ENCODE measurements at places on chromosomes 7 and 10.
A peak's percentile ranks its signal among the peaks of the same experiment; 100 is the strongest.

GRCh38 chr7:2864999-2865670, 21.0 kb upstream of the GNA12 start:
- peak; percentile 58 for DNase-seq

- DNase-seq: no peak
Observed at GRCh38 chr10:48633381-48634197, 28.7 kb upstream of the ARHGAP22 start.

DNA sequence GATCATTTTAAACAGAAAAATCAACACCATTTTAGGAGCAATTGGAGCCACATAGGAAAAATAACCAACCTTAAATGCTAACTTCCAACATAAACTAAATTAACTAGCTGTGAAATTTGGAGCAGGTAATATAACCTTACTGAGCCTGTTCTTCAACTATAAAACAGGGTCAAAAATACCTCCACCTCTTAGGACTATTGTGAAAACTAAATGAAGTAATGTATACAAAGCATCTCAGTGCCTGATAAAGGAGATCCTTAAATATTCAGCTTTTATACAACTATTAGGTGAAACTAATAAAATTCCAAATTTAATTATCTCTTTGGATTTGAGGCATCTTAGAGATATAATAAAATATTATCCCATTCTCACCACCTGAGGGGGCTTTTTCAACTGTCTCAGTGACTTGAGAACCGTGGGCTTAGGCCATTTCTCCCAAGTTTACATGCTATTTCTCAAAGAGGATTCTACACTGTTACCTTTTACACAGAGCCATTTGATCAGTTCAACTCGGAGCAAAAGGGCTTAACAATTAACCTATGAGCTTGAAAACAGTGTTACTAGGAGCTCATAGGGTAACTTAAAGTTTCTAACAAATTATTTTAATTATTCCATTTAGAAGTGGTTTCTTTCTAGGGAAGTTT, 165.0 kb upstream of the ASAH2 start:
- DNase-seq: no peak

DNA sequence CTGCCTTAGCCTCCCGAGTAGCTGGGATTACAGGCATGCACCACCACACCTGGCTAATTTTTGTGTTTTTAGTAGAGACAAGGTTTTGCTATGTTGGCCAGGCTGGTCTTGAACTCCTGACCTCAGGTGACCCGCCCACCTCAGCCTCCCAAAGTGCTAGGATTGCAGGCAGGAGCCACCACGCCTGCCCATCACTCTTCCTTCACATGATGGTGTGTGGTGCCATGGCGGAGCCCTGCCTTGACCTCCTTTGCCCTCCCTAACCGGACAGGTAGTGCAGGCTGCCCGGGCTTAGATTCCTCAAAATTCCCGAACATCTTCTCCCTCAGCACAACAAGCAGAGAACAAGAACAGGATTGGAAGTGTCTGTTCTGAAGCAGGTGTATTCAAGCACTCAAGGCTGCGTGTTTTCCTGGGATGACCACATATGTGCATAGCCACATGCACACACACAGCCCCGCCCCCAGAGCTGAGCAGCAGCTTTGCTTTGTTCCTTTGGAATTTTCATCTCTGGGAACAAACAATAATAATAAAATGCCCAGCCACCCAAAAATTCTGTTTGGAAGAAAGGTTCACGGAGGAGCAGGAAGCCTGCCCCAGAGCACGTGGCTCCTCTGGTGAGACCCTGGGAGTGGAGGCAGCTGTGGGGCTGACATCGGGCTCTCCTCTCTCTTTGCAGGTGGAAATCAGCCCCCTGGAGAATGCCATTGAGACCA, 131.3 kb upstream of the NPS start:
- no peak for DNase-seq

GRCh38 chr7:94289071-94289470, 105.6 kb upstream of the COL1A2 start:
- peak; percentile 88 for DNase-seq

GRCh38 chr10:98980353-98980752, 255.3 kb downstream of the HPSE2 start:
- no peak for DNase-seq

DNA sequence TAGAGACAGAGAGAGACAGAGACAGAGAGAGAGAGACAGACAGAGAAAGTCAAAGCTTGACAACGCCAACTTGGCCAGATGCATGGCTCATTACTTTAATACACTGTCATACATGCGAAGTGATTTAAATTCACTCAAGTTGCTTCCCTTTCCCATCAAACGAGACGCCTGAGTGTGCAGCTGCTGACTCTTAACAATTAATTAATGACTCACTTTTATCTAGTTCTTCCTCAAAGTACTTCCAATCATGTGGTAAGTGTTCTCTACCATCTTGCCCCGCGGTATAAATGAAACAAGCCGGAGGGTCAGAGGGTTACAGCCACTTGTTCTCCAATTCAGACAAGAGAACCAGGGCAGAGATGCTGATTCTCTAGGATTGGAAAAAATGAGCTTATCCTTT, 90.8 kb downstream of the SFMBT2 start:
- DNase-seq: no peak

DNA sequence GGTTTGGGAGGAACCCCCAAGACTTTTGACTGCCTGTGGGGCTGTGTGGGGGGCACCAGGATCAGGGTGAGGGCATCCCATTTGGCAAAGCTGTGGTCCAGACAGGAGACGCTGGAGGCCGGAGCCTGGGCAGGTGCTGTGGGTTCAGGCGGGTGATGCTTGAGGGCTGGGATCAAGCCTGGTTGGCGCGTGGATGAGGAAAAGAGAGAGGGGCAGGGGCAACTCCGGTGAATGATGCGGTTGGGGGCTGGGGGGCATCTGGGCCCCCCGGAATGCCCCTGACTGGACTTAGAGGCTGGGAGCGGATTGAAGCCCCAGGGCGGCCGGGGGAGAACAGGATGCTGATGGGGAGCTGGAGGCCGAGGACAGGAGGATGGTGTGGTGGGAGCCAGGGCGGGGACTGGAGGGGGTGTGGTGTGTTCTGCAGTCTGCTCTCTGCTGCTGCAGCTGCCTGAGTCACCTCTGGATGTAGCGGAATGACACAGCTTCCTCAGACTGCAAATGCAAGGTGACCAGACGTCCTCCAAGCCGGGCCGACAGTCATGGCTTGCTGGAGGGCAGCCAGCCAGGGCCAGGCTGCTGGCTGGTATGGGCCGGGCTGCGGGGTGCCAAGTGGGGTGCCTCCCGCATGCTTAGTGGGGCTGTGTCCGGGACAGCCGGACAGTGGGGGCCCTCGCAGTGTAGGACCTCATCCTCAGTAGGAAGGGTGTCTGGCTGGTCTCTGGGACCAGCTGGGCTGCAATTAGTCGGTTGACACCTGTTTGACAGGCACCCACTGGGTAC, 3.2 kb downstream of the MAFK start:
- no peak for DNase-seq

DNA sequence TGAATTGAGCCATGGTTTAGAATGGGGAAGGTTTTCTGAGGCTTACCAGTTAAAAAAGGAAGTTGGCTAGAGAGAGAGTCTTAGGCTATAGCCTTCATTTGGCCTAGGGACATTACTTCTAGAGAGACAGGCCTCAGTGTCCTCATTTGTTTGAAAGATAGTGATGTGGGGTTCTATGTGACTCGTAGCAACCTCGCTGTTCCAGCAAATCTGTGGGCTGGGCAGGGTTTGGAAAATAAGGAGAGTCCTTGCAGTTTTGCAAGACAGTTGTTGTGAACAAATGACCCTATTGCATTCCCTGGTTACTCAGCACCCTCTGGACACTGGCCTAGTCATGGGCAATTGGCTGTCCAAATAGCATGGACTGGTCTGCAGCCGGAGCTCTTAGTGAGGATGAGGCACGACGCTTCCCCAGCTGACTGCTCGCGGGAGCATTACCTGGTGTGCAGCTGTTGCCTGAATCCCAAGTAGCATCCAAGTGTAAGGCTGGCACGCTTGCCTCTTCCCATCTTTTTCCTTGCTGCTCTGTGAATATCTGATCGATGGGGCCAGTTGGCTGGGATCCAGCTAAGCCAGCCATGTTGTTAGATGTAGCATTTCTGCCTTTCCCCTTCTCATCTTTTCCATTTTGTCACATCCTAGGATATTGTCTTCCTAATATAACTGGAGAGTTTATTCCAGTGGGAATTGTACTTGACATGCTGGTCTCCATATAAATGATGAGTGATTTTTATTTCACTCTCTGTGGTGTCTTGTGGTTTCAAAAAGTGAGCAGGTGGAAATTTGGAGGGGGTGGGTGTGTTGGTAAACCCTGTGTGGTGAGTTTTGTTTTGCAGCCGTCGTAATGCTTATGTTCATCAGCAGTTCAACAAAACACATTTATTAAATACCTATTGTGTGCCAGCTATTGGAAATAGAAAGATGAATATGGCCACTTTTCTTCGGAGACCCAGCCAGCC, 99.8 kb downstream of the SND1 start:
- DNase-seq: no peak

DNA sequence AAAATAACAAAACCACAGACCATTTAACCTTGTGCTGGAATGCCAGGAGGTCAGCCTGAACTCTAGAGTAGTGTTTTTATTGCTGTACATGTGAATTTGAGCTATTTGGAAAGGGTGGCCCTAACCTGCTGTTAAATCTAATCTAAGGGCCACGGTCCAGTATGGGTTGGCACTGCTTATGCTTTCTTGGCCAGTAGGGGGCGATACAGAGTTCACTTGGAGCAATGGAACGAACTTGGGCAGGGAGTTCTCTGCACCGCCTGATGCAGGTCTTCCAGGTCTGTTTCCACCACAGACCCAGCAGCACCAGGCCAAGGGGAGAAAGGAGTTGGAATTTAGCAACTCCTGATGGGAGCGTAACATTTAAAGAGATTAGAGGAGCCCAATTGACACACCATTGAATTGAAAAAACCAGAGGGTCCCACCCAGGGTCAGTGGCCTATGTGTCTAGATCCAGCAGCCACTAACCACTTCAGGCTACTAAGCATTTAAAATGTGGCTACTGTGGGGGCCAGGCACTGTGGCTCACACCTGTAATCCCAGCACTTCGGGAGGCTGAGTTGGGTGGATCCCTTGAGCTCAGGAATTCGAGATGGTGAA, 75.7 kb upstream of the EFCAB10 start:
- DNase-seq: no peak

DNA sequence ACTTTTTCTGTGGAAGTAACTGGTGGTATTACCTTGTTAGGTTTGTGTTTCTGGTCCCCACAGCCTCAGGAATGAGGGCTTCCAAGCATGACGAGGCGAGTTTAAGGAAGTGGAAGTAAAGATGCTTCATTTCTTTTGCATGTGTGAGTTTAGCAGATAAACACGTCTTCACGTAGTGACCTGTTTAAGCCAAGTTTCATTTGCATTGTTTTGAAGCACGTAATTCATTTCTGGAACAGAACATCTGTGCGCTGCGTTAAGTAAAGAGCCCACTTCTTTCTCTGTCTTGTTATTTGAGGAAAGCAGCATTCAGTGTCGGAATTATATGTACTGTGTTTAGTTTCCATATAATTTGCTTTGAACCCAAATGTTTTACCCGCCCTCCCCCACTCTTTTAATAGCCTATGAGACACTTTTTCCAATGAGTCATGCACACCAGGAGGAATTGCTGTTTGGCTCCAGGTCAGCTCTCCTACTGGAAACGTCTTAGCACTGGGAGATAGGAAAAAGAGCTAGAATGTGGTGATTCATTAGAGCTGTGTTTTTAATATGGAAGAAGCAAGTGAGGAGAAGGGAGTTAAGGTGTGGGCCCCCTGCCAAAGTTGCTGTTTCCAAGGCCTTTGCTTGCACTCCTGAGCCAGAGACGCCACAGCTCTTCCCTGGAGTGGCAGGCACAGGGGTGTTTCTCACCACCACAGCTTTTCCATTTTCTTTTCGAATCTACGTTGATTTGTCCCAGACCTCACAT, 36.7 kb downstream of the BTBD16 start:
- no peak for DNase-seq

DNA sequence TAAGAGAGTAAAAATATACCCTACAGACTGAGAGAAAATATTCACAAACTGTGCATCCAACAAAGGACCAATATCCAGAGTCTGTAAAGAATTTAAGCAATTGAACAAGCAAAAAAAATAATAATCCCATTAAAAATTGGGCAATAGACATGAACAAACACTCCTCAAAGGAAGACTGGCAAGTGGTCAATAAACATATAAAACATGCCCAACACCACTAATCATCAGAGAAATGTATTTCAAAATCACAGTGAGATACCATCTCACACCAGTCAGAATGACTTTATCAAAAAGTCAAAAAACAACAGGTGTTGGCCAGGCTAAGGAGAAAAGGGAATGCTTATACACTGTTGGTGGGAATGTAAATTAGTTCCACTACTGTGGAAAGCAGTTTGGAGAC, 21.9 kb upstream of the ZNF804B start:
- DNase-seq: no peak

DNA sequence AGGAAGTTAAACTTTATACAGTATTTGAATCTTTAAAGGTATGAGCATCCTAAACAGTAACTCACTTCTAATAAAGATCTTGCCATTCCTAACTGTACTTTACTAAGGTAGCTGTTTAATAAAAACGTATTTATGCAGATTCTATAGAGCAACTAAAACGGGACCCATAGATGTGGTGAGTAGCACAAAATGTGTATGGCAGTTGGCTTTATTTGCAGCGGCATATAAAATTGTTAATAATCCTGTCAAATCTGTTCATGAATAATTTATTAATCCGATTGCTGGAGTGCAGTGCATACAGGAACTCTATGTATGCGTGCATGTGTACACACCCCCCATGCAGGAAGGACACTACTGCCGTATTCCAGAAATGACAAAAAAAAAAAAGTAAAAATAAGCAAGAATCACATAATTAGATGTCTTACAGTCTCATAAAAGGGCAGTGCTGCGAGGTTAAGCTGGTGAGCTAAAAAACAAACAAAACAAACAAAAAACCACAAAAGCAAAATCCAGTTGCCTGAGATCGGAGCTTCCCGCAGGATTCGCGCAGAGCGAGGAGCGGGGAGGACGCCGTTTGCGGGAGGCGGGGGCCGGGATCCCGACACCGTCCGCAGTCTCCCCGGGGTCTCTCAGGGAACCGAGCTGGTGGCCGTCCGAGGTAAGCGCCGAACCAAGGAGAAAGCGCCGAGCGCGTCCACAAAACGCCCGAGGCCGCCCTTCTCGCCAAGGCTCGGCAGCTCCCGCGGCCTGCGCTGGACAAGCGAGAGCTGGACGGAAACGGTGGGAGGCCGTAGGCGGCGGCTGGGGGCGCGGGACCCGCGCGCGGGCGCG, 518 bp upstream of the COMMD3 start:
- DNase-seq: peak; percentile 77

DNA sequence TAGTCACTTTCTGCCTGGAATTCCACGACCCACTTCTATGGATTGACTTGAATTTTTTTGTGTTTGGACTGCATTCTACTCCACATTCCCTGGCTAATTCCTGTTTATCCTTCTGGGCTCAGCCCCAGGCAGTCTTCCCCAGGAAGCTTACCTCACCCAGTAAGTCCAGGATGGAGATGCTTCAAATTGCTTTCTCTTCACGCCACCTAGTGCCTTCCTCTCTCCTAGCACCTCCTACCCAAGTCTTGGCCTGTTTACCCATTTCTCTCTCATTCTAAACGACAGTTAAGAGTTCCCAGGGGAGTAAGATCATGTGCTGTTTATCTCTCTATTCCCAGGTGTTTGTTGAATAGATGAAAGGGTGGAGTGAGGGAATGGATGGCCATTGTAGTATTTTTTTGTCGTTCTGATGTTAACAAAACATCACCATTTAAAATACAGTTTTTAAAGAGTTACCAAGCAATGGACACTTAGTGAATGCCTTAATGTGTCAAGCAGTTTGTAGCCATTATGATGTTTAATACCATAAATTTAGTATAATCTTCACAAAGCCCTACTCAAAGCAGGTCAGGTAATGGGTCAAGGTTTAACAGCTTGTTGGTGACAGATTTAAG, 45.5 kb upstream of the TARP start:
- DNase-seq: peak; percentile 76

- no peak for DNase-seq
Observed at GRCh38 chr7:27430105-27430504, 187.5 kb downstream of the EVX1 start.

GRCh38 chr10:75137533-75138438, 26.3 kb downstream of the SAMD8 start:
- DNase-seq: no peak

Data from NCI-H1092 treated with DMSO at 0.1 percent for 48 hours (cell line).